ENCODE measurements at places on chromosomes 7 and 10.

- DNase-seq, result no peak
These were observed 144.7 kb upstream of the SHH start for GRCh38 chr7:155956977-155957376.

- DNase-seq, result no peak
These were observed 113.7 kb upstream of the PDLIM1 start for GRCh38 chr10:95404462-95404858.

GRCh38 chr10:15744217-15744865 is 24.6 kb upstream of the ITGA8 start:
- no peak for DNase-seq

- no peak for DNase-seq
These were observed 19.6 kb upstream of the RET start for GRCh38 chr10:43057231-43057711.

DNA sequence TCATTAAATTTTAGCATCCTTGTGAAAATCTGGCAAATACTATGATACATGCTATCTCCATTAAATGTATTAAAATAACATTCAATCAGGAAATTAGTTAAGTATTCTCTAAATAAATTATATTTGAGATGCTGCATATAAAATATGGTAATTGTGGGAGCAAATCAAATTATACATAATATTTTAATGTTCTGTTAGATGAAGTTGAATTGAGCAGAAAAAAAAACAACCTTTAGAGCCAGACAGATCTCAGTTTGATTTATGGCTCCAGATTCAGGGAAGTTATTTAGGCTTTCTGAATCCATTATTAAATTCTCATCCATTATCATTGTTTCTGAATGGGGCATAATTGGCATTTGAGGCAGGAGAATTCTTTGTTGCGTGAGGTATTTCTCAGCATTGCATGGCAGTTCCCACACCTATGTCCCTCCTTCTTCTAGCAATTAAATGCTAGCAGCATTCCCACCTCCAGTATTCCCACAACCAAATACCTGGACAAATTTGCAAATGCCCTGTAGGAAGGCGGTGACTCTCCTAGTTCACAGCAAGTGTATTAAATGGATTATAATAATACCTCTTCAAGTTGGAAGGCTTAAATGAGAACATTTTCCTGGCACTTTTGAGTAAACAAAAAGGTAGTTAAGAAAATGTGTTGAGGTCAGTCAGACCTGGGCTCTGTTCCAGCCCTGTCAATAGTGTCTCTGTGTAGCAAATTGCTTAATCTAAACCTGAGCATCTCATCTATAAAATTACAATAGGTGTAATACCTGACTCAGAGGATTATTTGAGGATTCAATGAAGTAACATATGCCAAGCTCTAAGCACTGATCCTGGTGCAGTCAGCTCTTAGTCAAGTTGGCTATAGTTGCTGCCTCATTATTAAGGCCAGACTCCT is 108.9 kb downstream of the RNLS start:
- no peak for DNase-seq

DNA sequence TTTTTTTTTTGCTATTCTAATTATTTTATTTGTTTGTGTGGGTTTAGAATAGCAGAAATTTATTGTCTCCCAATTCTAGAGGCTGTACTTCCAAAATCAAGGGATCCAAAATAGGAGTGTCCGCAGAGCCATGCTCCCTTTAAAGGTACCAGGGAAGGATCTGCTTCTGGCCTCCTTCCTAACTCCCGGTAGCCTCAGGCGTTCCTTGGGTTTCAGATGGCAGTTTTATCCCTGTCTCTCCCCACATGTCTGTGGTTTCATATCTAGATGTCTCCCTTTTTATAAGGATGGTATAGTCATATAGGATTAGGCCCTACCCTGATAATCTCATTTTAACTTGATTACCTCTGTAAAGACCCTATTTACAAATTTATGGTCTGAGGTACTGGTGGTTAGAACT is 48.4 kb downstream of the BMPR1A start:
- DNase-seq, result no peak
